ENCODE measurements at places on chromosomes 1 and 21.

- DNase-seq, result no peak
Observed at GRCh38 chr1:6601923-6602668, 573 bp downstream of the KLHL21 start.

- DNase-seq, result no peak
Observed at GRCh38 chr1:159612211-159612885, 24.7 kb downstream of the APCS start.

DNA sequence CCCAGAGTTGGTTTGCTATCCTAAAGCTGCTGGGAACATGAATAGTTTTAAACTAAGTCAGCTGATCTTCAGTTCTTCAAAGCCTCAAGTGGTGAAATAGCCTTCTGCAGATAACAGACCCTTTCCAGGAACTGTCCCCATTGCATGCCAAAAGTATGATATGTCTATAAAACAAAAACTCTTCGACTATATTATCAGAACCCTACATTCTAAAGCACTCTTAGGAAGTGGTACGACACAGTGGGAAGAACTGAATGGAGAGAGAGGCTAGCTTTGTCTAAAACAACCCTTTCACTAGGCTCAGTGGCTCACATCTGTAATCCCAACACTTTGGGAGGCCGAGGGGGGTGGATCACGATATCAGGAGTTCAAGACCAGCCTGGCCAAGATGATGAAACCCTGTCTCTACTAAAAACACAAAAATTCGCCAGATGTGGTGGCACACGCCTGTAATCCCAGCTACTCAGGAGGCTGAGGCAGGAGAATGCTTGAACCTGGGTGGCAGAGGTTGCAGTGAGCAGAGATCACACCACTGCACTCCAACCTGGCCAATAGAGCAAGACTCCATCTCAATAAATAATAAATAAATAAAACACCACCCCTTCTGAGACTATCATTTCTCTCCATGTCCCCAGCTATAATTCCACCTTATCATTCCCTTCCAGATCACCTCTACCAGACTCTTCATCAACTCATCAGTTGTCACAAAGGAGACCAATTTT, 2.2 kb upstream of the FRRS1 start:
- no peak for DNase-seq

- no peak for DNase-seq
Observed at GRCh38 chr1:85566890-85567289, 13.7 kb upstream of the CCN1 start.

GRCh38 chr1:198620951-198621824, 17.7 kb upstream of the PTPRC start:
- DNase-seq, result no peak

DNA sequence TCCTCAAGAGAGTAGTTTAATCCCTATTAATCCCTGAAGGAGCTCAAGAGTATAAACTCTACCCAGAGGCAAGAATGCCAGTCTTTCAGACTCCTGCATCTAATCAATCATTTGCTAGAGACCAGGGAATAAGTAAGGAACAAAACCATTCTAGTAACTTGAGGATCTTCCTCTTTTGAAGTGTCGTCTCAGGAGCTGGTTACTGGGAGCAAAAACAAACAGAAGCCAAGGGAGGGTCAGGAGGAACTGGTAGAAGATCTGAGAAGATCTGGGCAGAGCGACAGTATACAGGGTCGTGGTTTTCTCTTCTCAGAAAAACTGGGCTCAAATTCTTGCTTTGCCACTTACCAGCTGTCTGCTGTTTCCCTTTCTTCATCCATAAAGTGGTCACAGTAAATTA, 69.3 kb downstream of the RPS6KA1 start:
- no peak for DNase-seq

- DNase-seq, result no peak
Observed at GRCh38 chr1:248918131-248918530, 12.1 kb downstream of the PGBD2 start.

- DNase-seq, result peak; percentile 8
Observed at GRCh38 chr21:38733972-38734546, 71.7 kb upstream of the ETS2 start.

DNA sequence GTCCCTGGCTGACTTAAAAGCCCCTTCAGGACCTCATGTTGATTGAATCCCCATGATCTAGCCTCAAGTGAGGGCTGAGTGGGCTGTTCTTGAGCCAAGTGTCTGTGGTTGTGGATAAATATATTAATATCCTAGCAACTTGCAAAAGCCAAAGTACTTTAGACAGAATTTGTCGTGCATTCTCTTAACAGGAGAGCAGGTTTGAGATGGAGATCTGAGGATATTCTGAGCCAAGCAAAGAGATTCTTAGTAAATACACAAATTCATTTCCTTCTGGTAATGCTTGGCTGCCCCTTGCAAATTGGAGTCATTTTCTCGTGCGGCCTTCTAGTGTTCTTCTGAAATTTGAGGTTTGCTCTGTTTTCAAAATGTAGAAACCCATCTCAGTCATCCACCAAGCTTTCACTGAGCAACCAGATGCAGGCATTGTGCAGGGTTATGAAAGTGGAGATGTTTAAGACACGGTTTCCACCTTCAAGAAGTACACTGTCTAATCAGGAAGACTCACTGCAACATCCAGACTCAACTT, 242.1 kb upstream of the JUN start:
- no peak for DNase-seq

DNA sequence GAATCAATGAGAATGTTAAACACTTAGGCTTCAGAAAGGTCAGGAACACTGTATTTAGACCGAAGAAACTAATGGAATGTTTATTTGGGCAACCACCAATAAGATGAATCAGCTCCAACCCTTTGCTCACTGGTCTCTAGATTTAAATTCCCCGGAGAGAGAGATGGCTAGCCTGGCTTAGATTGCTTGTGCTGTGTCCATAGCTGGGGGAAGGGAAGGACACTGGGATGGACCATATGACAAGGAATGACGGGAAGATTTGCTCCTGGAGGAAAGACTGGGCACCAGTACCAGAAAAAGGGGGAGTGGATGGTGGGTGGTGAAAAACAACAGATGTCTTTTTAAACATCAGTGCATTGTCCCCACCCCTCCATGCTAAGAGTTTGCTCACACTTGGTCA, 426.6 kb downstream of the DUSP10 start:
- DNase-seq, result no peak
